ENCODE measurements at places on chromosomes 16 and 17.

- DNase-seq, result no peak
Measured at GRCh38 chr16:31451681-31452351, 7.5 kb upstream of the ARMC5 start.

DNA sequence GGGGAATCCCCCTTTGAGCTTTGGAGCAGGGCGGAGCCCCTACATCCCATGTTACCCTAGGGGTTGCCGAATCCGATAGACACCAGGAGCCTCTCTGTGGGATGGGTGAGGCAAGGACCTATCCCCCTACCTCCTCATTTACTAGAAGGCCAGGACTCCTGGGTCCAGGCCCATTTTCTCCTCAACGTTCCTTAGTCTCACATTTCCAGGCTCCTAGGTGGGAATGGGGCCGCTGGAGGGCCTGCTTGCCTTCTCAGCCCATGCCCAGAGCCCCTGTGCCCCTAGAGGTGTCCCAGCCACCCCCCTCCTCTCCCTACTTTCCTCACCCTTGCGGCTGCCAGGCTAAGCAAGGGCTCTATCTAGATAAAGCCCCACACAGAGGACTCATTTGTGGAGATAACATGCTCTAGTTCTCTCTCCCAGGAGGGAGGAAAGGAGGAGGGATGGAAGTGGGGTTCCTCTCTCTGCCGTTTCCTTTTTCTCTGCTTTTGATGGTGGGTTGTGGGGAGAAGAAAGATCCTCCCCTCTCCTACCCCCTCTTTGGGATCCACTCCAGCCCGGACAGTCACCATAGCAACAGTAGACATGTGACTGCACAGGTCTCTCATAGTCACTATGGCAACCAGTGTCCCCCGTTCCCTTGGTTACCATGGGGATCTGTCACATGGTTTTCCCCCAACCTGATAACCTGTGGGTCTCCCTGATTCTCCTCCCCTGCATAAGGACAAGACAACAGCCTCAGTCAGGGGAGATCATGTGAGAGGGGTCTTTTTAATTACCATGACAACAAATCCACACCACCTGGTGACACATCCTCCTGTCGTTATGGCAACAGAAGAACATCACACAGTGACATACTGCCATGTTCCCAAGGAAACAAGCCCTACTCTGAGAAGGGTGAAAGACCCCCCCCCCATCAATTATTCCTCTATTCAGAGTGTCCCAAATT, 5.2 kb downstream of the CACNA1G start:
- DNase-seq, result no peak

DNA sequence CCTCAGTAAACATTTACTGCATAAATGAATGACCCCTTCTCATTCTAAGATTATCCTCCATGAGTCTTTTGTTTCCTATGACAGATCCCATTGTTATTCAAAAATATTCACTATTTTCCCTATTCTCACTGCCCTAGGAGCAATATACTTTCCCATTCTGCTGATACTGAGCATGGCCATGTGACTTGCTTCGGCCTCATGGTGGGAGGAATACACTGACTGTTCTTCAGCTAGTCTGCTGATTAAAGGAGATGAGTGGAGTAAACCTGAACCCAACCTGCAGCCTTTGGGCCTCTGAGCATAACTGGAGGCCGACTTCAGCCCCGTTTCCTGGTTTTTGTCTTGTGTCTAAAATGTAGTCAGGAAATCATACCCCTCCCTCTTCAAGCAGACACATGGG, 531.8 kb upstream of the SALL1 start:
- no peak for DNase-seq

GRCh38 chr17:63774141-63774968, at the start of gene DDX42:
Gene DDX42, plus strand, starts transcription at chr17:63774170. Its CDS starts 12,880 bp downstream, at chr17:63787050.
- DNase-seq, result no peak

DNA sequence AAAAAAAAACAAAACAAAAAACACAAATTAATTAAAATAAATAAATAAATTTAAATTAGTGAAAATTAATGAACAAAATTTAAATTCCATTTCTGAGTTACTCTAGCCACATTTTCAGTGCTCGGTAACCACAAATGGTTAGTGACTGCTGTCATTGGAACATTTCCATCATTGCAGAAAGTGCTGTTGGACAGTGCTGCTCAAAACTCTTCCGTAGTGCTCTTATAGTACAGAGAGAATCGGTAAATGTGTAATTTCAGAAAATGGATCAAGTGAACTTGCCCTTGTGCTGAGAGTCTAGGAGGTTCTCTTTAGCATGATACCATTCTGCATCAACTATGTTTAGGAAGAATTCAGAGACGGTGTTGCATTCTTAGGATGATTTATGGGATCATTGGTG, 23.7 kb downstream of the ZNRF1 start:
- DNase-seq, result no peak

- DNase-seq, result no peak
Measured at GRCh38 chr17:73684183-73684582, 39.9 kb upstream of the SDK2 start.

DNA sequence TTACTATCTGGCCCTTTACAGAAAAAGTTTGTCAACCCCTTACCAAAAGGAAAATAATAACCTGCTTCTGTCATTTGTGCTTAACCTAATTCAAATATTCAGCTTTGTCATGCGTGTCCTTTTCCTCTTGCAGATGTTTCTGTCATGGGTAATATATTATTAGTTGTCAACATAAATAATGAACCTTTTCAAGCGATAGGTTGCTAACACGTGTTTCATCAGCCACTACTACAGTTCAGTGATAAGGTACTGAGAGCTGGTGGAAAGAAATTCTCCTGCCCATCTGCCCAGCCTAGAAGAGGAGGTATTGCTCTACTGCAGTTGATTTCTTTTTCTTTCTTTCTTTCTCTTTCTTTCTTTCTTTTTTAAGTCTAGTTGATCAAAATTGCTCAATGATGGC, 12.0 kb upstream of the SRSF1 start:
- no peak for DNase-seq

GRCh38 chr16:2071454-2072202, 23.8 kb downstream of the TSC2 start:
- DNase-seq, result no peak

GRCh38 chr16:55576384-55576783, 9.9 kb downstream of the CAPNS2 start:
- no peak for DNase-seq

DNA sequence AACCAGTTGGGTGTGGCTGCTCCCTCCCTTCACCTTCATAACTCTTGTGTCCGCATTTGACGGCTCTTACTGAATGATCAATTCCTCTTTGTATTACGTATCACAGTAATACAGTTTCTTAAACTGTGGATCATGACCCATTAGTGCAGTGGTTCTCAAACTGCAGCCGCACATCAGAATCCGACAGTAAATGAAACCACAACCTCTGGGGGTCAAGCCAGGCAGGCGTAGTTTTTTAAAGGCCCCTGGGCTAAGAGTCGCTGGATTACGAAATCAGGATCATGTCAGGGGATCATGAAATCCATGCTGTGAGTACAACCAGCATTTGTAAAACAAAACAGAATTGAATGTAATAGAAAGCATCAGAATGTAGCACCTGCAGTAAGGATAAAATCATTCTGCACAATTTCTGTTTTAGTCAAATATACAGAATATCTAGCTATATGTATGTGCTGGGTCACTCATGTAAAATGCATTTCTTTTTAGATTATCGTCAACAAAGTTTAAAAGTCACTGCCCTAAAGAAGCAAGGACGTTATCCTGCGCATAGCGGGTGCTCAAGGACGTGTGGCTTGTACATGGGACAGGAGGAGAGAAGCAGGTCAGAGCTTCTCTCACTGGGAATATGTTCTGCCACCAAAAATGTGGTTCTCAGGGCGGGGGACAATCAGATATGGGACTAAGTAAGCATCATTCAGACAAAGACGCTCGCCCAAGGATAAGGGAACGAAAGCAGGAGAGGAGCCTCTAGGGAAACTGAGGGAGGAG, 113.1 kb downstream of the ZFHX3 start:
- DNase-seq, result no peak

- DNase-seq, result no peak
Measured at GRCh38 chr16:85451641-85452363, 161.3 kb upstream of the GSE1 start.

DNA sequence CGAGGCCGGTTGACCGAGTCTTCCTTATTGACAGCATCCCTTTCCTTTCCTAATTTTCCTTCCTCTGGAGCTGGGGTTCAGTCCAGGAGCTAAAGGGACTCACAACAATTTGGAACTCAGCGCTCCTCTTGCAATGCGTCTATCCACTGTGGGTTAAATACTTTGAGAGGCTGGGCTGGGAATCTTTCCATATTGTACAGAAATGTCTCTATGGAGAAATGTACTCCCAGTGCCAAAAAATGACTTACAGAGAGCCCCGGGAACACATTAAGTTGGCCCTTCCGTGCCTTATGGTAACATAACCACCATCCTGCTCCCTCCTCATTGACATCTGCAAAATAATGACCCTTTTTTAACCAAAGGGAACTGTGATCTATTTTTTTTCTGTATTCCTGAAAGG, 192.8 kb downstream of the FTO start:
- DNase-seq, result no peak

GRCh38 chr17:72683506-72684404, 408.7 kb downstream of the SLC39A11 start:
- DNase-seq, result no peak

DNA sequence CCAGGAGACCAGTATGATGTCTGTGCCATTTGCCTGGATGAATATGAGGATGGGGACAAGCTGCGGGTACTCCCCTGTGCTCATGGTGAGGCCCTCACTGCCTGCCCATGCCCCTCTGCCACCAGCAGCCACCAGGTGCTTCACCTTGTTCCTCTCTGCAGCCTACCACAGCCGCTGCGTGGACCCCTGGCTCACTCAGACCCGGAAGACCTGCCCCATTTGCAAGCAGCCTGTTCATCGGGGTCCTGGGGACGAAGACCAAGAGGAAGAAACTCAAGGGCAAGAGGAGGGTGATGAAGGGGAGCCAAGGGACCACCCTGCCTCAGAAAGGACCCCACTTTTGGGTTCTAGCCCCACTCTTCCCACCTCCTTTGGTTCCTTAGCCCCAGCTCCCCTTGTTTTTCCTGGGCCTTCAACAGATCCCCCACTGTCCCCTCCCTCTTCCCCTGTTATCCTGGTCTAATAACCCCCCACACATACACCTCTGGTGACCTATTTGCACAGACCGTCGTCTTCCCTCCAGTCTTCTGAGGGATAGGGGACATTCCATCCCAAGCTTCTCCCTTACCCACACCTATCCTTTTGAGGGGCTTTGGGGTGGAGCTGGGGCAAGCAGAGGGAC, 3.7 kb downstream of the PFN1 start:
- no peak for DNase-seq

DNA sequence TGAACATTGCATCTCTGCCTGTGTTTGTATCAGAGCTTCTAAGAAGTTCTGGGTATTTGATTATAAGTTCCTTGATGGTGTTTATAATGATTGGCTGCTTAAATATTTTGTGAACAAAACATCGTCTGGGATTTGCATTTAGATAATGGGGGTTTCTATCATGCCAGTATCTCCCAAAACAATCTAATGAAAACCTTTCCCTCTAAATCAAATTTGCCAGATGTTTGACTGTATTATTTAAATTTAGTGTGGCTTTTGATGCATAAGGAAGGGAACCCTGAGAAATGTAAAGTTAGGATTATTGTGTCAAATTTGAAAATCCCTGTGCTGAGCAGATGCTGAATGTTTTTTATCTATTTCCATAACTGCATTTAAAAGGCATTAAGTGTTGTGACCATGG, 159.9 kb downstream of the HS3ST3A1 start:
- no peak for DNase-seq

DNA sequence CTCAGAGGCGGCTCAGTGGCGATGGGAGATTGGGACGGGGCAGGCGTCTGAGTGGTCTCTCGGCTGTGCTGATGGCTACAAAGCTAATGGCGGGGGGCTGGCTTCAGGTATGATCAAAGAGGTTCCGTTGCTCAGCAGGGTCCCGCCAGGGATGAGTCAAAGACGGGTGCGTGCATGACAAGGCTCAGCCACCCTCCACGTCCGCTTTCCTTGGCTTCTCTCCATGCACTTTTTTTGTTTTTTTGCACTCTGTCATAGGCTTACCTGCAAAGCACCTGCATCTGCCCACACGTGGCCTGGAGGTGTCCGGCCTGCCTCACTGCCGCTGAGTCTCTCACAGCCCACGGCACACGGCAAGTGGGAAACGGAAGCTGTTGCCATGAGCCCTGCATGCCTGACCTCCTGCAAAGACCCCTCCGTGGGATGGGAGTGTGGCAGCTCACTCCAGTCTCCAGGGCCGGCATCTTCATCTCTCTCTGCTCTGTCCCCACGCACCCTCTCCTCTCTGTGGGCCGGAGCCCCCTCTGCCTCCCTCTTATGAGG, 85.5 kb upstream of the ZNF469 start:
- DNase-seq, result no peak

DNA sequence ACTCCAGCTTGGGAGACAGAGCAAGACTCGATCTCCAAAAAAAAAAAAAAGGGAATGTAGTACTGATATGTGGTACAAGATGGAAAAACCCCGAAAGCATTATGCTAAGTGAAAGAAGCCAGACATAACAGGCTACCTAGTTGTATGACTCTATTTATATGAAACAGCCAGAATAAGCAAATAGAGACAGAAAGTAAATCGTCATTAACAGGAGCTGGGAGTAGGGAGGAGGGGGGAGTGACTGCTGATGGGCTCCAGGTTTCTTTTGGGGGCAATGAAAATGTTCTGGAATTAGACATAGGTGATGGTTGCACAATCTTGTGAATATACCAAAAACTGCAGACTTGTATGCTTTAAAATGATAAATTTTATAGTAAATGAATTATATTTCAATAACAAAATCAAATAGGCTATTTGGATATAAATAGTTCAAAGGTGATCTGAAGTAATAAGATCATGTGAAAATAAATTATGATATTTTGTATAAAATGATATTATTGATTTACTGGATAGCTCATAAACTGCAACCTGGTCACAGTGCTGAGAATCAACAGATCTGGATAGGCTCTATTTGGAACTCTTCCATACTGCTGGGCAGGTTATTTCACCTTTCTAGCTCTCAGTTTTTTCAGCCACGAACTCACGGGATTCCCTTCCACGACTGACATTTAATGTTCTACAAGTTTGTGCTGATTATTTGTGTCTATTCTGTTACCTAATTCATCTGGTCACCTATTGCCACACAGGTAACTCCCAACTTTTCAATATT, 27.1 kb downstream of the ZNF652 start:
- no peak for DNase-seq

- DNase-seq, result no peak
Measured at GRCh38 chr17:2947588-2947950, 115.8 kb downstream of the OR1D5 start.

DNA sequence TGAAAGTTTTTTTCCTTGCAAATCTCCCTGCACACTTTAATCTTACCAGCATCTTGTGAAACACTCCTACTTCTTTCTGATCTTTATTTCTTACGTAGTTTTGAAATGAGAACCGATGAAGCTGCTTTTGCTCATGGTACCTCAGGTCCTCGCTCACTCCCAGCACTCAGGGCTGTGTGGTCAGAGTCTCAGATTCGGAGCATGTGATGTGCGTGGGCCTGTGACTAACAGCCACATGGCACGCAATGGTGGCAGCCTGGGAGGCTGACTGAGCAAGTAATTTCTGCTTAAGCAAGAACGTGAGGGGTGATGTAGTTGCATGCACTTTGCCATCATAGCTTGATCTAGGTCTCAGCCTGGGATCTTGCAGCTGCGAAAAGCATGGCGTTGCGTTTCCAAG, 624.3 kb downstream of the MAF start:
- no peak for DNase-seq

Measured in pulmonary artery endothelial cell (primary cell).